T-helper 17 cell (primary cell): ENCODE measurements at places on chromosomes 5 and 9. TPM values are rescaled to one million over a fixed set of nuclear protein-coding genes. Genes with fewer than 3 reads are reported as not detected.

DNA sequence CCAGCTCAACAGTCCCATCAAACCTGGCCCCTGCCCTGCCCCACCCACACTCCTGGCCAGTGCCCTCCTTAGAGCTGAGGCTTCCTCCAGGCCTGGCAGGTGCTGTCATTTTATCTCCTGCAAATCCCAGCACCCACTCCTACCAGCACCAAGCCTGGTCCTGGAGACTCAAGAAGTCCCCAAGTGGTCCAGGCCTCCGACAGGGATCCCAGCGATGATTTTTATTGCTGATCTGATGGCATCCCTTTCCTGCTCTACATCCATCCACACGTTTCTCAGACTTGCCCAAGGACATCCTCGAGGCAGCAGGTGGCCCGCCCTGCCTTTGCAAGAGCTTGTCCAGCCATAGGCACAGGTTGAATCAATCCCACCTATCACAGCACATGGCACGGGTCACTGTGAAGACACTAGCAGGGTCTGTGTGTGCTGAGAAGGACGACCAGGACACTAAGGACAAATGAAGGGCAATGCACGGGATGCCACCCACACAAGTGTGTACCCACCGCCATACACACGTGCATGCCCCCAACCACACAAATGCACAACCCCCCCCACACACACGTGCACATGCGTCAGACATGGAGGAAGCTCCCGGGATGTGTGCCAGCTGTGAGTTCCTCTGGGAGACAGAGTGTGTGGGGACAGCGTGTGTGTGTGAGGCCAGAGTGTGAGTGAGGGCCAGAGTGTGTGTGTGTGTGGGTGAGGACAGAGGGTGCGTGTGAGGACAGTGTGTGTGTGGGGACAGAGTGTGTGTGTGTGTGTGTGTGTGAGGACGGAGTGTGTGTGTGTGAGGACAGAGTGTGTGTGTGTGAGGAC lies 62.4 kb upstream of the UBAC1 start:
- peaks cover 13% of the 10 kb centered on the region for H3K4me1 ChIP-seq
- DNase-seq, result no peak
- no peak overlapping the region for H3K4me3 ChIP-seq
- no peak overlapping the region for H3K27ac ChIP-seq
- H3K27me3 ChIP-seq, result no peaks in the 10 kb centered on the region

FOXD4L6 gene
- not detected for total RNA-seq

GRCh38 chr5:31733371-31733770 lies 94.4 kb downstream of the PDZD2 start:
- no peaks in the 10 kb centered on the region for H3K27me3 ChIP-seq
- DNase-seq, result no peak
- no peak overlapping the region for H3K4me3 ChIP-seq
- H3K4me1 ChIP-seq, result peaks cover 14% of the 10 kb centered on the region

GRCh38 chr5:118468085-118468484 lies 520.3 kb downstream of the DTWD2 start:
- H3K27ac ChIP-seq, result no peak overlapping the region
- no peaks in the 10 kb centered on the region for H3K27me3 ChIP-seq
- H3K4me3 ChIP-seq, result no peak overlapping the region
- H3K4me1 ChIP-seq, result no peaks in the 10 kb centered on the region
- H3K36me3 ChIP-seq, result no peaks in the 10 kb centered on the region

- no peaks in the 10 kb centered on the region for H3K4me1 ChIP-seq
- H3K36me3 ChIP-seq, result peaks cover 2% of the 10 kb centered on the region
- no peak for DNase-seq
Observed at GRCh38 chr5:83107692-83108420, 30.5 kb downstream of the XRCC4 start.

- peaks cover 13% of the 10 kb centered on the region for H3K4me1 ChIP-seq
- peaks cover 2% of the 10 kb centered on the region for H3K36me3 ChIP-seq
Observed at GRCh38 chr5:32709750-32710549, 1.2 kb upstream of the NPR3 start.

- H3K4me1 ChIP-seq, result no peaks in the 10 kb centered on the region
- no peak for DNase-seq
- no peaks in the 10 kb centered on the region for H3K27me3 ChIP-seq
- H3K27ac ChIP-seq, result no peak overlapping the region
- no peaks in the 10 kb centered on the region for H3K36me3 ChIP-seq
- no peak overlapping the region for H3K4me3 ChIP-seq
Observed at GRCh38 chr9:76218117-76218885, 175.9 kb downstream of the RFK start.

DNA sequence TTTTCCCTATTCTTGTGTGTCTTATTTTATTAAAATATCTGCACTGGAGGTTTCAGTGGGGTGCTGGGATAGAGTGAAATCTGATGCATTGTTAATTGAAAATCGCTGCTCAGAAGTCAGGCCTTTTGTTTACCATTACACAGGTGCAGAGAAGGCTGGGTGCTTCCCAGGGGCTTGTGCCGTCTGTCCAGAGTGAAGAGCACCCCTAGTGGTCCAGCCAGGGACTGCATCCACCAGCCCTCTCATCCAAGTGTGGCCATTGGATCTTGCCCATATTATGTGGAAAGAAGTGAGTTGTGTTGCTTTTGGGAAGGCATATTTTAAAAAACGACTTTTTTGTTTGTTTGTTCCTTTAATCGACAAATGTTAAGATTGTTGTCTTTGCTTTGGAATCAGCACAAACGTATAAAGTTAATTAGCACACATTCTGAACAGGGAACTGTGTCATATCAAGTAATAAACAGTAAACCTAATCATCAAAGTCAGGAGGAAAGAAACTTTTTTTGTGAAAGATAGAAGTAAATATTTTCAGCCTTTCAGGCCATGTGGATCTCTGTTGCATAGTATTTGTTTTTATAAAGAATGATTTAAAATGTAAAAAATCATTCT lies 315.6 kb downstream of the MTRR start:
- no peaks in the 10 kb centered on the region for H3K36me3 ChIP-seq
- H3K4me3 ChIP-seq, result no peak overlapping the region
- DNase-seq, result peak; percentile 16
- H3K27ac ChIP-seq, result no peak overlapping the region

- H3K4me3 ChIP-seq, result no peak overlapping the region
- DNase-seq, result no peak
- H3K27me3 ChIP-seq, result no peaks in the 10 kb centered on the region
- peaks cover 11% of the 10 kb centered on the region for H3K36me3 ChIP-seq
- peaks cover 10% of the 10 kb centered on the region for H3K4me1 ChIP-seq
Observed at GRCh38 chr5:138944527-138945322, 69.6 kb upstream of the LRRTM2 start.

GRCh38 chr9:20760246-20760891 lies 76.3 kb downstream of the FOCAD start:
- H3K27me3 ChIP-seq, result no peaks in the 10 kb centered on the region
- peaks cover 8% of the 10 kb centered on the region for H3K4me1 ChIP-seq
- H3K4me3 ChIP-seq, result no peak overlapping the region
- no peak for DNase-seq
- peak overlapping the region; percentile 76 for H3K27ac ChIP-seq
- peaks cover 3% of the 10 kb centered on the region for H3K36me3 ChIP-seq

DNA sequence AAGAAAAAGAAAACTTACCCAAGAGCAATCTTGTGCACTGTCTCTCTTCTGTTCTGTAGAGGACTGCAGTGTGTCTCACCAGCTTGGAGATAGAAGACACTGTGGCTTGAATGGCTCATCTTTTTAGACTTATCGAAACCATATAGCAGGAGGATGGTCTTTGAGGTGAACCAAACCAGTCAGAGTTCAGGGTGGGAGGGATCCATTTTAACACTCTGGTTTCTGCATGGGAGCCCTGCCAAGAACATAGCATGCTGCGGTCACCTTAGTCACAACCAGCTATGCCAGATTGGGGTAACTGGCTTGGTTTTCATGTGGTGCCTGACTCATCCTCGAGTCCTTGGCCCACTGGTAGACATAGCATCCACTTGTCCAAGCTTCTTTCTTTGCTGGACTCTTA lies 135.1 kb downstream of the PAPPA start:
- no peak overlapping the region for H3K4me3 ChIP-seq
- H3K4me1 ChIP-seq, result no peaks in the 10 kb centered on the region
- no peak overlapping the region for H3K27ac ChIP-seq
- H3K36me3 ChIP-seq, result peaks cover 2% of the 10 kb centered on the region
- no peak for DNase-seq
- peaks cover 27% of the 10 kb centered on the region for H3K27me3 ChIP-seq

- H3K4me1 ChIP-seq, result no peaks in the 10 kb centered on the region
- peaks cover 13% of the 10 kb centered on the region for H3K27me3 ChIP-seq
- DNase-seq, result no peak
- H3K4me3 ChIP-seq, result no peak overlapping the region
- H3K27ac ChIP-seq, result no peak overlapping the region
- H3K36me3 ChIP-seq, result no peaks in the 10 kb centered on the region
Observed at GRCh38 chr5:14181299-14181968, 38.3 kb downstream of the TRIO start.

TMEM252 gene
- total RNA-seq, result not detected

GRCh38 chr9:16484744-16485143 lies 385.7 kb downstream of the BNC2 start:
- no peak overlapping the region for H3K27ac ChIP-seq
- H3K36me3 ChIP-seq, result no peaks in the 10 kb centered on the region
- H3K27me3 ChIP-seq, result no peaks in the 10 kb centered on the region
- no peaks in the 10 kb centered on the region for H3K4me1 ChIP-seq

DNA sequence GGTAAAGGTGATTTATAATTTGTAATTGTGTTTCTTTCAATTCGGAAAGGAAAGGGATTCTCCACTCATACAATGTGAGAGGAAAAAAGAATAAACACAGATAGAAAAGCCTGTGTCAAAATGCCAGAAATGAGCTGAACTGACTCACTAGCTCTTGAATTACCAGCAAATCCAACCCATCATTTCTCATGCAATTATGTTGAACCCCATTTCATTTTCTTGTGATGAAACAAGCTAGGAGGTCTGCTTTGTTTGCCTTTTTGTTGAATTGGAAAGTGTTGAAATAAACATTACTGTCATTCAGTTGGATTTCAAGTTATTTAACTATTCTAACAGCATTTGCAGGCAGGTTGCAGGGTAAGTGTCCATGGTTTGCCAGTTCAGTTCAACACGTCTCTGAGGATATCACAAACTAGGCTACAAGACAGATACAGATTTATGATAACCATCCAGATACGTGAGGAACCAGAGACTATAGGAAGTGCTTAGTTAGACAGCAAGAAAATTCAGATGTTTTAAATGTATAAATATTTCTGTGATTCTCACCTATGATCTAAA lies 547.2 kb downstream of the MAT2B start:
- no peak overlapping the region for H3K27ac ChIP-seq
- DNase-seq, result no peak
- no peak overlapping the region for H3K4me3 ChIP-seq
- H3K27me3 ChIP-seq, result no peaks in the 10 kb centered on the region

DNA sequence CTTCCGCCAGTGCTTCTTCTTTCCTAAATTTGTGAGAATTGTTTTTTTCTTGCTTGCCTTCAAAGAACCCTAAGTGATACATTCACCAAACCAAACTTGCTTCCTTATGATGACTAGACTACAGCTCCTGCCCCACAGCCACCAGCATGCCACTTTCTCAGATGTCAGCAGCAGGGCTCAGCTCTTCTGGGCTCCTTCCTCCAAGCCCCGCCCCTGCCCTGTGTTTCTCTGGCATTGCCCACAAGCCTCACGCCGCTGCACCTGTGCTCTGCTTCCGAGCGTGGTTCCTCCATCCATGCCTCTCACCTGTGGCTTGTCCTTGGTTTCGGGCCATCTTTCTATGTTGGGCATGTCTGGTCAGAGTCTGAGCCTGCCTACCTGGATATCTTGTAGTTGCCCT lies 10.6 kb downstream of the UNC5A start:
- peaks cover 67% of the 10 kb centered on the region for H3K27me3 ChIP-seq
- no peak for DNase-seq
- H3K4me1 ChIP-seq, result peaks cover 14% of the 10 kb centered on the region
- H3K27ac ChIP-seq, result no peak overlapping the region

DNA sequence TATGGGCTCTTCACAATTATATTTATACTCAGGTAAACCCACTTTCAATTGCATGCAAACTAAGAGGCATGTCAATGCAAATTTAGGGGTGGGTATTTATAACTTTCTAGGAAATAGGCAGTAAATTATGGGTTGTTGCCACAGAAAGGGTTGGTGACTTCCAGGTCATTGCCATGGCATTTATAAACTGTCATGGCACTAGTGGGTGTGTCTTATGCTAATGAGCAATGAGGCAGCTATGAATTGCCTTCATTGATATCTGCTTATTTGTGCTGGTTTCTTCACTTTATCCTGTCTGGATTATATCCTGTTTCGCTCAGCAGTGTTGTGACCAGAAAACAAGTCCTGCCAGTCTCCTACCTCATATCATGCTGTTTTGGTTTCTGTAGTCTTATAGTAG lies 597.3 kb upstream of the DAB2 start:
- no peaks in the 10 kb centered on the region for H3K27me3 ChIP-seq
- no peak overlapping the region for H3K27ac ChIP-seq

DNA sequence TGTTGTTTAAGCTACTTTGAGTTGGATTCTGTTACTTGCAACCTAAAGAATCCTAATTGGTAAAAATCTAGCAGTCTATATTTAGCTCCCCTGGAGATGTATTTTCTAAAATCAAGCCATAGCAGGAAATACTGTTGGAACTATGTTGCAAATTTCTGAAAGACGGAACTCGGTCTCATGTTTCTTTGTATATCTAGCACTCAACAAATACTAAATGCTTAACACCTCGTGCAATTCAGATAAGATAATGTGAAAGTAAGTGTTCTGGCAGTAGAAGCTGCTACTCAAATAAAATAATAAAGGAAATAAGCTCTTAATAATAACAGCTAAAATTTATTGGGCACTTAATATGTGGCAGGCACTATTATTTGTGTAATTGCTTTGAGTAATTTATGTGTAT lies 10.9 kb upstream of the PRELID2 start:
- H3K27me3 ChIP-seq, result peaks cover 23% of the 10 kb centered on the region
- no peaks in the 10 kb centered on the region for H3K36me3 ChIP-seq
- H3K4me1 ChIP-seq, result no peaks in the 10 kb centered on the region
- no peak for DNase-seq

SLC36A3 gene
- not detected for total RNA-seq

- DNase-seq, result no peak
- no peak overlapping the region for H3K4me3 ChIP-seq
- H3K4me1 ChIP-seq, result no peaks in the 10 kb centered on the region
- H3K36me3 ChIP-seq, result no peaks in the 10 kb centered on the region
Observed at GRCh38 chr5:124669956-124670721, 76.3 kb downstream of the ZNF608 start.

- H3K27me3 ChIP-seq, result peaks cover 29% of the 10 kb centered on the region
- peaks cover 3% of the 10 kb centered on the region for H3K4me1 ChIP-seq
Observed at GRCh38 chr9:89595646-89596045, 9.2 kb upstream of the GADD45G start.

GRCh38 chr5:4758550-4758949 lies 381.6 kb upstream of the ADAMTS16 start:
- H3K27me3 ChIP-seq, result no peaks in the 10 kb centered on the region
- H3K27ac ChIP-seq, result no peak overlapping the region
- no peaks in the 10 kb centered on the region for H3K4me1 ChIP-seq
- H3K36me3 ChIP-seq, result no peaks in the 10 kb centered on the region
- DNase-seq, result no peak
